Stromal cell of bone marrow (primary cell): ENCODE measurements at places on chromosomes 2 and 18.
A peak's percentile ranks its signal among the peaks of the same experiment; 100 is the strongest.

DNA sequence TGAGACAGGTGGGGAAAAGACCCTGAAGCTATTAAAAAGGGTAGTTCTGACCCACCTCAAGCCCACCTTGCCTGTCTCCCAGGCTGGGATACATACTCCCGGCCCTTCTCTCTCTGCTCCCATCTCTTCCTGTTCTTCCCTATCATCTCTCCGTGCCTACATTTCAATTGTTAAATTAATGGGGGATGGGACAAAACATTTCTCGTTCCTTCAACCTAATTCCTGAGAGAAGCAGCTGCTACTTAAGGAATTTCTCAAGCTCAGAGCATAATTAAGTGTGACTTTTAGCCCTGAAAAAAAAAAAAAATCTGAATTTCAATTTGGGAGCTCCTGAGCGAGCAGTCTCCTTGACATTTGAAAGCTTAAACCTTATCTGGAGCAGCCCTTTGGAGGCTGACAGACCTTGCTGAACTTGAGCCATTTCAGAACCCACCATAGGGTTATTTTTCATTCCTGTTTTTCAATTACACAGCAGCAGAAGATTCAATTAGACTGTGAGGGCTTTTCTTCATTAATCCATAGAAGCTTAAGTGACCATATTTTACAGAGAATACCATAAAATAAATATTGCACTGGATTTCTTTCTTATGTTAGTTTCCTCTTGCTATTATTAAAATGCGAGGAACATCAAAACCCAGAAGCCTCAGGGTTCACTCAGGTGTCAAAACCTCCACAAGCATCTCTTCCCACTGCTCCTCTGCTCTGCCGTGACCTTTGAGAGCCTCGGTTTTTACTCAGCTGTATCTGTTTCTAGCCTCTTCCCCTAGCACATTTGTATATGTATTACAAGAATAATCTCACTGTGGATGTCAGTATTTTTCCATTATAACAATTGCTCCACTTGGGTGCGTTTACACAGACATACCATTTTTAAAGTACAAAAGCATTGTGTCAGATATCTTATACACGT lies 125.7 kb downstream of the B3GNT2 start:
- DNase-seq: no peak

- DNase-seq: no peak
These were observed 17.9 kb downstream of the EHD3 start for GRCh38 chr2:31251851-31252250.

DNA sequence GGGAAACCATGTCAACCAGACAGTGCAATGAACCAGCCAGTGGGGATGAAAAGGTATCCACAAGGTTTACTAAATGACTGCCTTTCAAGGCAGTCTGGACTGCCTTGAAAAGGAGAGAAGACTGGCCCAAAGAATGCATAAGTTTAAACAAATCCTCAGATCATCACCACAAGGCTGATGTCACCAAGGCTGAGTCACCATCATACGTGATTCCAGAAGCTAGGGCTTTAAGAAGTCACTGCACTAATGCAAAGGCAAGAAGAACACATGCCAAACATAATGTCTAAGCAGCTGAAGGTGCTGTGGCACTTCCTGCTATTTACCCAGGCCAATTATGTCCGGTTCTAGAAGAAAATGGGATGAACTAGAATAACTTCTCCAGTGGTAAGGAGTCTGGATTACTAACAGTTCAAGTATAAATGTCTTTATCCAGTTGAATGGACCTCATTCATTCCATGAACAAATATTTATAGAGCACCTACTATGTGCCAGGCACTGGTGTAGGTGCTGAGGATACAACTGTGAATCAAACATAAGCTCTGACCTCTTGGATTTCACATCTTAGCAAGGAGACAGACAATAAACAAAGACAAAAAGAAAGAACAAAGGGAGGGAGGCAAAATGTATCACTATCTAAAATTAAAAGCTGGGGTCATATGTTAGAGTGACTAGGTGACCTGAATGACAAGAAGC lies 37.6 kb upstream of the ONECUT2 start:
- peak; percentile 3 for DNase-seq

- DNase-seq: no peak
These were observed 8.4 kb downstream of the POU3F3 start for GRCh38 chr2:104862058-104862941.

GRCh38 chr2:10257036-10257435 lies 45.7 kb upstream of the HPCAL1 start:
- no peak for DNase-seq
